ENCODE measurements at places on chromosomes 13 and 19. TPM values are rescaled to one million over a fixed set of nuclear protein-coding genes. Genes with fewer than 3 reads are reported as not detected.

GRCh38 chr13:34076319-34076718 is 258.4 kb downstream of the RFC3 start:
- DNase-seq = peak; percentile 58

DNA sequence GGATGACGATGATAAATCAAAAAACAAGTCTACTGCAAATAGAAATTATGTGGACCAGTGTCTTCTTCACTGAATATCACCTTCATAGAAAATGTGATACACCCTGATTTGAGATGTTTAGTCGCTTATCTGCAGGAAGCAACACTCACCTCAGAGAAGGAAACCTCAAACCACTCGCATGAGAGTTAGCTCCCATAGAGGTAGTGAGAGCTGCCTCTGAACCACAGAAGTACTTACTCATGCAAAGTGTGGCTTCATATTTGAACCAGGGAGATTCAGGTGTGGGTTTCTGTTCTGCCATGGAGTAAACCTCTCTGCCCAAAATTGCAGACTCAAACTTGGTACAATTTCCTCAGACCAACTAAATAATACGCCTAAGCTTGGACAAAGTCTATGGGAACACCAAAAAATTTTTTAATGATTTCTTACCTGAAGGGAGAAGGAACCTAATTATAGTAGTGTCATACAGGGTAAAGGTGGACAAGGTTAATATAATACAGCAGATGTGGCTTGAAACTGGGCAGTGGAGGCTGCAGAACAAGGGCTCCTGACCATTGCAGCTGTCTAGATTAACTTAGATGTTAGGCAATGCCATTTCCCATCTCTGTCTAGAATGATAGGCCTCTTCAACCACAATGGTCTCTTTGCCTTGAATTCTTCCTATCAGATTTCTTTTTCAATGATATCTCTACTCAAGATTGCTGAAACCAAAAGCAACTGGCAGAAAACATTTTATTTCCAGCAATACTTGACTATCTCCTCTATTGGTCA is 29.6 kb upstream of the RCBTB2 start:
- no peak for DNase-seq

DNA sequence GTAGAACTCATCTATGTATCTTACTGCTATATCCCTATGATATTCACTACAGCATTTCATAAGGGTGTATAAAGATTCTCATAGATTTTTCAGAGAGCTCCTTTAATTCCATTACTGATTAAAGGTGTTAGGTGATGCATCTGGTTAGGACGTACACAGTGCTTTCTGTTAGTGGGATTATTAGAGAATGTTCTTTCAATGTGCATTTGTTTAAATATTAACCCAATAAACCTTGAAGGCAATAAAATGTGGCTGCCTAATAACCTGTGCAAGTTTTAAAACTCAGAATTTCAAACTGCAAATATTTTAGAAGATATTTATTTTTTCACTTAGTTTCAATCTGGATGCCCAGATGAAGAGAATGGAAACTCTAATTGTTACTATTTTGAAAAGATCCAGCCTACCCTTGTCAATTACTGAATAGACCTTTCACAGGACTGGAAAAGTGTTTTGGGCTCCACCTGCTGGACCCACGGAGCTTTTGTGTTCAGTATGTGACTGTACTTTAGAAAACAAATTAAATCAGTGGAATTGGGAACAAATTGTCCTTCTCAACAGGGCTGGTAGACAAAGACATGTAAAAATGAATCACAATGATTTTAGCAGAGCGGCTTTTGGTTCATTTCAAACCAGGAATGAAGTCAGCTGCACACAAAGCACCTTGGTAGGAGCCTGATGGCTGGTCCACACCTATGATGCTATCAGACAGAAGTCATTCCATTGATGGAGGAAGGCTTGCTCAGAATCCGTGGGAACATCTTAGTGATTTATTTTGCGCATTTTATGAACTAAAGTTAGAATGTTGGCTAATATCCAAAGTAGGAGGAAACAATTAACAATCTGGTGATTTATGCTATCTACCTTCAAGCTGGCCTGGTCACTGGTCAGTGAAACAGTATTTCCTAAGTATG is 89.4 kb upstream of the RAP2A start:
- DNase-seq = peak; percentile 76

GRCh38 chr19:44367024-44367423 is 10.5 kb upstream of the ZNF112 start:
- DNase-seq = no peak

- DNase-seq = no peak
Observed at GRCh38 chr19:30004403-30004802, 62.4 kb downstream of the URI1 start.

GRCh38 chr19:13935765-13936510 is 2.3 kb downstream of the PODNL1 start:
- no peak for DNase-seq

GRCh38 chr19:41646589-41647204 is 19.8 kb upstream of the CEACAM4 start:
- DNase-seq = peak; percentile 2

DNA sequence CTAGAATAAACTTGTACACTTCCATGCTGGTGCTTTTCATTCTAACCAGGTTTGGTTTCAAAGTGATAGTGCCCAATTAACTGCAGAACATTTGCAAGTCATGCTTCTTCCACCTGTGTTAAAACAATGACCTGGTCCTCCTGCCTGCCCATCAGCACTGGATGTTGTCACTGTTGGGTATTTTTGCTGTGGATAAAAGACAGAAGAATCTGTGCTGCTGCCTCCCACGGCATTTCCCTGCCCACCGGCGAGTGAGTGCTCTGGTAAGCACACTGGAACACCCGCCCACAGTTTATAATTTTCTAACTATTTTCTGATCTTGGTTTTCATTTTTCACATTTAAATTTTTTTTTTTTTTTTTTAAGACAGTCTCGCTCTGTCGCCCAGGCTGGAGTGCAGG is 2.3 kb upstream of the AKAP8 start:
- no peak for DNase-seq

GRCh38 chr13:62309904-62310303 is 894.3 kb upstream of the PCDH20 start:
- DNase-seq = no peak

- DNase-seq = peak; percentile 45
Observed at GRCh38 chr13:36862002-36862685, 43.1 kb downstream of the RFXAP start.

- DNase-seq = no peak
Observed at GRCh38 chr13:41974262-41974900, 13.5 kb upstream of the VWA8 start.

GRCh38 chr19:57559008-57559403 is 657 bp downstream of the ZNF550 start:
- DNase-seq = peak; percentile 18

GRCh38 chr13:72953391-72953965 is 105.3 kb upstream of the KLF5 start:
- no peak for DNase-seq

- DNase-seq = no peak
Observed at GRCh38 chr13:65149687-65150086, 2080.4 kb downstream of the PCDH9 start.

DNA sequence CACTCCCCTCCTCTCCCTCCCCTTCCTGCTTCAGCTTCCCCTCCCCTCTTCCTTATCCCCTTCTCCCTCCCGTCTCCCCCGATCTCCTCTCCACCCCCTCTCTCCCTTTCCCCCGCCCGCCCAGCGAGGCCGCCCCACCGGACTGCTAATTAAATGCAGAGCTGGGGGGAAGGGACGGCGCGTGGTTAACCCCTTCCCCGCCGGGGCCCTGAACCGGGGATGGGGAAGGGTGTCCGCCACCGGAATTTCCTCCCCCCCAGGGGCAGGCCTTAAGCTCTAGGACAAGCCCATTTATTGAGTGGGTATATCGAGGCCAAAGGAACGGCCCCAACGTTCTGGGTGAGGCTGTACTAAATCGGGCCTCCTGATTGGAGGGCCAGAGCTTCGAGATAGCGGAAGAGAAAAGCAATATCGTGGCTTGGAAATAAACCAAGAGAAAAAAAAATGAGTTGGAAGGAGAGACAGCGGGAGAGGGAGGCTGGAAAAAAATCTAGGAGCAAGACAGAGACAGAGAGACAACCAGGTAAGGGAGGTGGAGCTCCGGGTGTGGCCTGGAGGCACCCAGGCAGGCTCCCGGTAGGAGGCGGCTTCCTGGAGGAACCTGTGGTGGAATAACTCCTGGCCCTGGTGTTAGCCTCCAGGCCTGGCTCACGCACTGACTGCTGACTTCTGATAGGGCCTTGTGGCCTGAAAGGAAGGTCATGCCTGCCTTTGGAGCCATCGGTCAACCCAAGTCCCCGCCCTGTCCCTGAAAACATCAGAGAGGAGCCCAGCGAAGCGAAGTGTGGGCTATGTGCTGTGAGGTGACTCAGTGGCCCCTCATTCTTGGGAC is 11.6 kb upstream of the JUND start:
- peak; percentile 83 for DNase-seq

DNA sequence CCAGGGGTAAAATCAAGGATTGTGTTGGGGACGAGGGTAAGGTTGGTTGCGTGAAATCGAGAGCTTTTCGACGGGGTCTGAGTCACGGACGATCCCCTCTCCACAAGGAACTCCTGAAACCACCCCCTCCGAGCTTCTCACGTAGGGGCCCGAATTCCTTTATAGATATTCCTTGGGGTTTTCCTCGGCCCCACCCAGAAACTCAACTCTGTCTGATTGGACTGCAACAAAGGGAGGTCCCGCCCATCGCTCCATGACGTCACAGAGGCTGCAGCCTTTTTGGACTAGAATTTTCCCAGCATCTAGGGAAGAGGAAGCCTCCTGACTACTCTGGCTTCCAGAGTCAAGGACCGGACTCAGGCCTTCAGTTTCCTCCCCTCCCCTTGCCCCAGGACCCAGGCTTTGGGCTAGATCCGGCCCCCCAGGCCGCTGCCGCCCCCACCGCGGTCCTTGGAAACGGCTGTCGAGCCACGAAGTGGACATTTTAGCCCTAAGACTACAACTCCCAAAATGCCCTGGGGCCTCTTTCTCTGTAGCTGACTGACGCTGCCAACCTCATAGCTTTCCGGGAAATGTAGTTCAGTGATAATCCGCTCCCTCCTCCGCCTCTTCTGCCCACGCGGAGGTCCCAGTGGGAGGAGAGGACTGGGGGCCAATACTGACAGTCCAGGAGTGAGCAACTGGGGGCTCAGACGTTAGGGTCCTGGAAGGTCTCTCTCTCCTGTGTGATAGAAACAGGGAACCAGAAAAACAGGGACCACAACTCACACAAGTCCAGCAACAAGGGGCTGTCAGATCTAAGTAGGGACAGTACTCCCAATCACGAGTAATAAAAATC is at the start of gene IZUMO1:
Gene IZUMO1 (minus strand): TSS at position 172 of the 838 bp plus-strand sequence. CDS start 1,050 bp downstream, outside the sequence.
- DNase-seq = peak; percentile 87

DNA sequence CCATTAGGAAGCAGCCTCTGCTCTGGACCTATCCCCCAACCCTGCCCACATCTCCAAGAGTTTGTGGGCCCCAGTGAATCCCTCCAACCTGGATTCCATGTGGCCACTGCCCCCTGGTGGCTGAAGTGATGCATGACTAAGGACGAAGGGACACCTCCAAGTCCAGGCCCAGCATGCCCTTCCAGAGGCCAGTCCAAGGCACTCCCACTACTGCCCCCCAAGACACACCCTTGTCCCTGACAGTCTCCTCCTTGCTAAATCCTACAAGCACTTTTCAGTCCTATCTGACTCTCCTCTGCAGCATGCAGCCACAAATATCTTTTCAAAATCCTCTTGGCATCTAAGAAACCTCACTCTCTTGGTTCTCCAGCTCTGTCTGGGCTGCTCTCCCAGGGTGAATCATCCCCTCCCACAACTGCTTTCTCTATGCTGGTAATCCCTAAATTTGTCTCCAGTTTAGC is 33.0 kb downstream of the DEDD2 start:
- DNase-seq = peak; percentile 95

DNA sequence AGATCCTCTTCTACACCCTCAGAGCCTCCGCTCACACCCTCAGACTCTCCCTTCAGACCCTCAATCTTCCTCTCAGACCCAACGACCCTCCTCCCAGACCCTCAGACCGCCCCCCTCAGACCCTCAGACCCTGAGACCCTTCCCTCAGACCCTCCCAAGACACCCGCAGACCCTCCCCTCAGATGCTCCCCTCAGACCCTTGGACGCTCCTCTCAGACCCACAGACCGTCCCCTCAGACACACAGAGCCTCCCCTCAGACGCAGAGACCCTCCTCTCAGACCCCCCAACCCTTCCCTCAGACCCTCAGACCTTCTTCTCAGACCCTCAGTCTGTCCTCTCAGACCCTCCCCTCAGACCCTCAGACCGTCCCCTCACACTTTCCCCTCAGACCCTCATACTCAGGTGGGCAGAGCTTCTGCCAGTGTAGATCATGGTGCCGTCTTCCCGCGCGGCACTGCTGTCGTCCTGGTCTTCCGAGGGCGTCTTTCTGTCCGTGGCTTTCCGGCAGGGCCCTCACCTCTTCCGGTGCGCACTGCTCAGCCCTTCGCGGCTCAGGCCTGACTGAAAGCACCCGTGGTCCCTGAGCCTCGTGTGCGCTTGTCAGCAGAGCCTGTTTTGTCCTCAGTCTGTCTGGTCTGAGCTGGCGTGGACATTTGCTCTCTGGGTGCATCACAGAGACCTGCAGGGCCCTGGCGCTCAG is 18.9 kb upstream of the TFDP1 start:
- no peak for DNase-seq

- DNase-seq = no peak
Observed at GRCh38 chr13:105364191-105364590, 1171.3 kb downstream of the EFNB2 start.

DNA sequence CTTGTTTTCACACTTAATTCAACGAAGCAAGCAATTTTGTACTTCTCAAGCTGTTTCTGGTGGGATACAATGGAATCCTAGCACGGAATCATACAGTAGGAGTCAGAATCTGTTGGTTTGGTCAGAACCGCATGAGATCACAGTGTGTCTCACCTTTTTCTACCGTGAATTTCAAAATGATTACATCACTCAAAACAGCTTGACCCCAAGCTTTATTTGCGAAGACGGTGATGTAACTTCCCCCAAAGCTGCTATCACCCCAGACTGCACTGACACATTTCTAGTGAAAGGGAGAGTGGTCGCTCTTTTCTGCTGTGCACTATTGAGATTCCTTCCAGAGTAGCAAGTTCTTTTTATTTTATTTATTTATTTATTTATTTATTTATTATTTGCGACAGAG is 9.6 kb downstream of the C19orf18 start:
- no peak for DNase-seq

Gene ZNF211
- 15.0 TPM for total RNA-seq

Gene DYRK1B
- 15.5 TPM for total RNA-seq

Gene ARRDC2
- total RNA-seq = 4.2 TPM

Gene PLEKHA4
- 28.9 TPM for total RNA-seq

Gene C19orf81
- not detected for total RNA-seq

Gene SLC8A2
- total RNA-seq = not detected

Gene USHBP1
- not detected for total RNA-seq

Gene FPR1
- not detected for total RNA-seq

Gene RFPL4A
- total RNA-seq = not detected

Gene SIX5
- total RNA-seq = 16.4 TPM

Gene ZNF587B
- total RNA-seq = 18.3 TPM

Gene EIF3K
- 268 TPM for total RNA-seq

Gene IL11
- 1.6 TPM for total RNA-seq
